ENCODE measurements at places on chromosomes 6 and 20.

DNA sequence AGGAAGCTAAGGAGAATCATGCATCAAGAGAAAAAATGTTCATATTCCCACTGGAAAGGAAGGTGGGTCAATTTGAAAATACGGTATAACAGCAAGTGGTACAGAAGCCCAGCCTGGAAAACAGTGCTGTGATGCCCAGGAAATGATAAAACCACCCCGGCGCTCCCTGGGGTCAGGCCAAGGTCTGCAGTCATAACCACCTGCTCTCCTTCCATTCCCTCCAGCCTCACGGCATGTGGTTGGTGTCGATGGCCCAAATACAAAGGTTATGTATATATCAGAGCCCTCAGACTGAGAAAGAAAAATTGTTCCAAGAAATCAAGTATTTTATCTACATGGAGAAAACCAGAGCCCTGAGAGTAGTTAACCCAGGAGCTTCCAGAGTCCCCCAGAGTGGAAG lies 208.1 kb upstream of the CDYL start:
- DNase-seq, result no peak

DNA sequence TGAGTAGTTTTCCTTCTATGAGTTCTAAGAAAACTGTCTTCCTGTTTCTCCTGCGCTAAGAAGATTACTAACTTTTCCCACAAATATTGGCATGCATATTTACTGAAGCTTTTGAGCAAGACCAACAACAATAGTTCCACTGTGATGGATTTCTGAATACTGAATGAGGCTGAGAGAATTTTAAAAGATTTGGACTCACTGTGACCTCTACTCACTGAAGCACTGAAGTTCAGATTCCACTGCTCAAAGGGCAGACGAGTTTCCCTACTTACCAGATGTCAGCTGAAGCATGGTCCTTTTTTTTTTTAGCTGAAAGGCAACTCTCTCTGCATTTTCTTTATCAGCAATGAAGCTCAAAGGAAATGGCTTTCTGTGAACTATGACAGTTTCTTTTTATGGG lies 718.5 kb downstream of the RFPL4B start:
- no peak for DNase-seq

DNA sequence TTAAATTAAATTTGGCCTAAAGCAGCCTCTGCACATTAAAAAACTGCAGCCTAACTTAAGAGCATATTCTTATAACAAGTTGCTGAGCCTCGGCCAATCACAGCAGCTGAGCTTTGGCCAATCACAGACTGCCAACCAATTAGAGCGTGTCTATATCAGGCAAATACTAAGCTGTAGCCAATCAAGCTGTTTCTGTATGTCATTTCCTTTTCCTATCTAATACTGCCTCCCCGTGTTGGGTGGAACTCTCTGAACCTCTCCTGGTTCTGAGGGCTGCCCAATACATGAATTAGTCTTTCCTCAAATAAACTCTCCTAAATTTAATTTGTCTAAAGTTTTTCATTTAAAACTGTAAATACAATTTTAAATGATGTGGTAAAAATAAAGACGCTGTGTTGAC lies 3.9 kb upstream of the TMEM244 start:
- no peak for DNase-seq

DNA sequence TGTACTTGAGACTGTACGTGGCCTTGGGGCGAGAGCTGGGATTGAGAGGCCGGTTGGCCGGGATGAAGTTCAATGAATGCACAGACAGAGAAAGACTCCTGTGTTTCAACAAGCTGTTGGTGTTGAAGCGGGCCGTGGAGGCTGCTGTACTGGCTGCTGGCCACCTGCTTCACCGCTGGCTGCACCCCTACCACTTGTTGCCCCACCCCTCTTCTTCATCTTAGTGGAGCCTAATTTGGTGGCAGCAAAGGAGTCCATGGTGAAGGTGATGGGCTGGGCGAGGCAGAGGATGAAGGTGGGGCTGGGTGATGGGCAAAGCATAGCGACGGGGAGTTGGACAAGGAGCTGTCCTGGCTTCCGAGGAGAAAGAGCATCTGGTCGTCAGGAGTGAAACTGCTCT lies 7.2 kb upstream of the ZSCAN9 start:
- no peak for DNase-seq

GRCh38 chr6:35046862-35047261 lies 94.3 kb downstream of the TCP11 start:
- peak; percentile 69 for DNase-seq

- no peak for DNase-seq
Observed at GRCh38 chr20:63746751-63747315, 7.3 kb downstream of the SLC2A4RG start.

GRCh38 chr6:35120746-35121145 lies 20.4 kb downstream of the TCP11 start:
- DNase-seq, result no peak

DNA sequence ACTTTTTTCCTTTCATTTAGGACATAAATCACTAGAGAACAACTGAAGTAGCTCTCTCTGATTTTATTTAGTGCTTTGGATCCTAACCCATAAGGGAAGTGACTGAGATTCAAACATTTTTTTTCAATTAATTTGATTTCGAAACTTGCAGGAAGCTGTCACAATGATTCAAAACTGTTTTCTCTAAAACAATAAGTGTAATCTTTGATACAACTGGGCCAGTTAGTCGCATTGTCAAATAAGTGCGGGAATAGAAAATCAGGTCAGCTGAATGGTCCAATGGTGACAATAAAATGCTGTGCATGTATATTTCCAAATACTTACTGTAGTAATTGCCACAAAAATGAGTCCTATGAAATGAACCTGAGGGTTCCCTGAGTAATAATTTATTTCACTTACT lies 930.8 kb downstream of the TFAP2A start:
- DNase-seq, result no peak

GRCh38 chr6:170006900-170007467 lies 255.6 kb downstream of the ERMARD start:
- DNase-seq, result no peak

DNA sequence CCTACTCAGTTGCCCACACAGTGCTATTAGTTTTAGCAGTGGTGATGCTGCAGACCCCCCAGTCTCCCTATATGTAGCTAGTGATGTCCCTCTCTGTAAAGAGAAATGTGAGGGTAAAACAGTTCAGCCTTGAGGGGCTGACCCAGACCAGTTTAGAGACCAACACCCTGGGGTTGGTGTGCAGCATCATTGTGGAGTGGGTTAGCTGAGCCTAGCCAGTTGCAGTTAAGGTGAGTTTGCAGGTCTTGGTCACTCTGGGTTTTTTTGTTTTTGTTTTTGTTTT lies 401 bp upstream of the B3GALT4 start:
- DNase-seq, result no peak

DNA sequence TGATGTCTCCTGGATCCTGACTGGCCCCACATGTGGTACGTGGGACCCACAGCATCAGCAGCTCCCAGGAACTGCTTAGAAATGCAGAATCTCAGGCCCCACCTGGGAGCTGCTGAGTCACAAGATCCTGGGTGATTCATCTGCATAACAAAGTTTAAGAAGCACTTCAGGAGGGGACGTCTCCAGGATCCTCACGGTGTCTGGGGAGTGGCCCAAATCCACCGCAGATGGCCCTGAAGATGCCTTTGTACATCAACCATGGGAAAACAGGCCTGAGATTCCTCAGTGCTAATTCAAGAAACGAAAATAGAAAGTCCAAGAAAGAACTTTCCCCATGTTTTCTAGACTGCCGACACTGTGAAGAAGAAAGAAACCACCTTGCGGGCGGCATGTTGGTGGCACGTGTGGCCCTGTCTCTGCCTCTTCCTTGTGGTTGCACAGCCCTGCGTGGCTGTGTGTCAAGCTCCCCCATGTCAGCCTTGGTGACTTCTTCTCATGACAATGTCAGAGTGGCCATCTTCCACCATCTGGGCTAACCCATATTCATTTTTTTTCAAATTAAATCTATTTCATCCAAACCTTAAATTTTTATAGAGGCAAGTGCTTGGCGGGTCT lies 26.1 kb downstream of the RRBP1 start:
- no peak for DNase-seq

DNA sequence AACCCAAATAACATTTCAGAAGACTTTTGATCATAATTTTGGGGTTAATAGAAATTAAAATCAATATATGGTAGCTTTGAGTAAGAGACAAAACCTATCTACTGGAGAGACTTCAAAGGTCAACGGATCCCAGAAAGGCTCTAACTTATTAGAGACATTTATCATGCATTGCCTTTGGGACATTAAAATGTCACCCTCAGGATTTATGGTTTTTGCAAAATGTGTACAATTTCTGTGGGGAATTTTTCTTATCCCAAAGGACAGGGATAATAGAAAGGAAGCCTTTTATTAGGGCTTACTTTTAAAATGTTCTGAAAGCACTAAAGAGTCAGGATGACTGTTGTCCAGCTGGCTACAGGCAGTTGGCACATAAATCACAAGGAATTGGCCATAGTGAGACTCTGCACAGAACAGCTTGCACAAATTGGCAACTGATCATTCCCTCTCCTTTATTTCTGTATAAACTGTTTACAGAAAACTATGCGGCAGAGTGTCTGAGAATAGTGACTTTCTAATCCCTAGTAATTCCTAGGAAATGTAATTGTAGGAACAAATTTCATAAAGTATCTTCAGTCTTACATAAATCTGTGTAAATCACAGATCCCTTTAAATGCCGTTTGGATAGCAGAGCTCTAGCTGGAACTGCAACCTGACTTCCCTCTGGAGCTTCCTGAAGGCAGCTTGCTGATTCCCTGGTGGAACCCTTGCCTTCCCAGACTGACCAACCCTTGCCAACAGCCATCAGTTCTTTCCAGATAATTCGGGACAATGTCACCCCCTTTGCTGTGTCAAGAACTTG lies 201.1 kb upstream of the PREP start:
- DNase-seq, result no peak

DNA sequence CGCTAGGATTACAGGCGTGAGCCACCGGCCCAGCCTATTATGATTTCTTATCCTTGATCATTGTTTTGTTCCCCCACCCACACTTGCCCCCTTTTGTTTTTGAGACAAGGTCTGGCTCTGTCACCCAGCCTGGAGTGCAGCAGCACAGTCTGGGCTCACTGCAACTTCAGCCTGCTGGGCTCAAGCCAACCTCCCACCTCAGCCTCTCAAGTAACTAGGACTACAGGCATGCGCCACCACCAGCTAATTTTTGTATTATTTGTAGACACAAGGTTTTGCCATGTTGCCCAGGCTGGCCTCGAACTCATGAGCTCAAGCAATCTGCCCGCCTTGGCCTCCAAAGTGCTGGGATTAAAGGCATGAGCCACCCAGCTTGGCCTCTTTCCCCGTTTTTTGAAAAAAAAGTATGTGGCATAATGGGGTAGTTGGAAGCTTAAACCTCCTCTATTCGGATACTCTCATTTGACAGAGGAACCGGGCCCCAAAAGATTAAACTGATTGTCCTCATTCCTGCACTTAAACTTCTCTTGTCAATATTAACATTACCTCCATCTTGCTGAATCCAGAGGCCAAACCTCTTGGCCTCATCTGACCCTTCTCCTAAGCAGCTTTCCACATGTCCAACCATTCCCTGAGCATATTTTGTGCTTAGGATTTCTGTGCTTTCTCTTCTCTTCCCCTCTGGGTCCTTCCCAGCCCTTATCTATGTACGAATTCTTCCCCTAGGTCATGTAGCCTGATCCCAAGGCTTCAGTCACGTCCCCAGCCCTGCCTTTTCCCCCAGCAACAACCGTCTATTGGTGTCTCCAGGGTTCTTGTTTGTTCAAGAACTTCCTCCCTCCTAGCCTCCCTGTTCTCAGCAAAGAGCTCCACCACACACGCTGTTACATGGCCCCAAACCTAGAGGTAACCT lies 6.1 kb upstream of the EZR start:
- DNase-seq, result no peak

- DNase-seq, result no peak
Observed at GRCh38 chr20:61117725-61118124, 134.3 kb upstream of the CDH4 start.

- no peak for DNase-seq
Observed at GRCh38 chr20:34045930-34046725, 52.4 kb downstream of the RALY start.

DNA sequence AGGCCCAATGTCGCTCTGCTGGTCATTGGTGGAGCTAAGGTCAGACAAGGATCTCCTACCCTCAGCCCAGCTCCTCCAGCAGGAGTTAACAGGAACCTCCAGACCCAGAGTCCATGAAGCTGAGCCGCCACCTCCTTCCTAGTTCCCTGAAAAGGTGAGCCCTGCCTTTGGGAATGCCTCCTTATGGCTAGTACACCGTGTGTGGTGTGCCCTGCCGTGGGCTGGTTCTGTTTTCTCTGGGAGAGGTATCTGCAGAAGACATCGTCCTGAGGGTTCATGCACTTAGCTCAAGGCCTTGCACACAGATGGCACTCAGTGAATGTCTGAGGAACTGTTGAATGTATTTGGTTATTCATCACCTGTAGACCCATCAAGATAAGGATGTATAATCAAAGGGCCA lies 15.3 kb downstream of the BANF2 start:
- no peak for DNase-seq

DNA sequence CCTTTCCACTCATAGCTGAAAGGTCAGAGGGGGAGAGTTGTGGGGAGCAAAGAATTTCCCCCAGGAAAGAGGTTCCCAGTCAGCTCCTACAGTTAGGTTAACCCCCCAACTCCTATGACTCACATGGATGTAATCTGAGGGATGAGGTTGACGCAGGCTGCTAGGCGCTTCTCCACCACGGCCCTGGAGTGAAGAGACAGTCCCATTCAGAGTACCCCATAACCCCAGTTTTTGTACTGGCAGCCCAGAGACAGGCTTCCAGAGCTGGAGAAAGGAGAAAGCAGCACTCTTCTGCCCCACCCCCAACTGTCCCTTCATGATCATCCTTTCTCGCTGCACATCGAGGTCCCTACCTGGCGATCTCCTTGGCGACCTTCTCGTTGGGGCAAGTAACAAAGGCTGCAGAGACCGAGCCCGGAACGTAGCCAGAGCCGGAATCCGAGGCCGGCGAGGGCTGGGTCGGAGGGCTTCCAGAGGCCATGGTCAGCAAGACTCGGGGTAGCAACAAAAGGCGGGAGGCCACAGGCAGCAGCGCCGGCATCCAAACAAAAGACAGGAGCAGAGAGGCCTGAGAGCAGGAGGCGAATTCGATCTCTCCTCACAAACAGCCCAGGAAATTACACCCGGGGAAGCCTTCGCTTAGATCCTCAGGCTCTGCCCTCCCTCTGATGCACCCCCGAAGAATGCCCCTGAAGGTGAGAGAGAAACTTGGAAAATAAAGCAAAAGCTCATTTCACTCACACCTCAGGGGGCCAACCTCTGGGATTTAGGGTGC lies 592 bp downstream of the CUTA start:
- no peak for DNase-seq

GRCh38 chr20:58198901-58199355 lies 29.5 kb downstream of the ANKRD60 start:
- no peak for DNase-seq

DNA sequence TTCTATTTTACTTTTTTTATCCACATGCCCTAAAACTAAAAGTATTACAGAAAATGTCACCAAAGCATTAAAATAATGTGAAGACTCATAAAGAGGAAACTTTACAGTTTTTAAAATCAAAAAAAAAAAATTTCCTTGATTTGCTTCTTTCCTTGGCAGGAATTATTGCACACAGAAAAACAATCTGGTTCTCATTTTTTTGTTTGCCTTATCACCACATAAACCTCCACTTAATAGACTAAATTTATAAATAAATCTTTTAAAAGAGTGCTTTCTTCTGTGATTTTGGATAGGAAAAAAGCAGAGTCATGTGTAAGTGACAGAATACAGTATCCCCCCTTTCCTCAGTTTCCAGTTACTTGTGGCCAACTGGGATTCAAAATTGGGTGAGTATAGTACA lies 695.1 kb upstream of the CITED2 start:
- DNase-seq, result no peak

- no peak for DNase-seq
Observed at GRCh38 chr6:166078294-166078693, 89.4 kb downstream of the TBXT start.

- peak; percentile 68 for DNase-seq
Observed at GRCh38 chr6:18330548-18331081, 56.5 kb upstream of the RNF144B start.

Measured in common myeloid progenitor, CD34-positive (primary cell).